ENCODE measurements at places on chromosomes 7 and 10. TPM values are rescaled to one million over a fixed set of nuclear protein-coding genes. Genes with fewer than 3 reads are reported as not detected.

JCAD gene
- 40.3 TPM for total RNA-seq

GSDME gene
- 11.0 TPM for total RNA-seq

FGFR2 gene
- total RNA-seq: 54.0 TPM

TWIST1 gene
- 11.5 TPM for total RNA-seq

EPO gene
- total RNA-seq: not detected

PRLHR gene
- 23.1 TPM for total RNA-seq

TMEM130 gene
- total RNA-seq: 3.7 TPM

Measured in vagina (tissue), 2 donors.